ENCODE measurements at places on chromosomes 12 and 14. TPM values are rescaled to one million over a fixed set of nuclear protein-coding genes. Genes with fewer than 3 reads are reported as not detected.

The NFATC4 gene
- 35.8 TPM for polyA plus RNA-seq

The PPFIA2 gene
- polyA plus RNA-seq: not detected

The PRB3 gene
- not detected for polyA plus RNA-seq

The ASB8 gene
- polyA plus RNA-seq: 22.9 TPM

The XRCC3 gene
- polyA plus RNA-seq: 9.5 TPM

The FOXN4 gene
- not detected for polyA plus RNA-seq

The GXYLT1 gene
- 8.5 TPM for polyA plus RNA-seq

The SPIC gene
- not detected for polyA plus RNA-seq

The GARIN6 gene
- polyA plus RNA-seq: not detected

The ANO2 gene
- not detected for polyA plus RNA-seq

The FAM186B gene
- 0.10 TPM for polyA plus RNA-seq

The DBX2 gene
- not detected for polyA plus RNA-seq

The RDH5 gene
- 18.8 TPM for polyA plus RNA-seq

The RNASE3 gene
- not detected for polyA plus RNA-seq

- H3K27ac ChIP-seq: no peak overlapping the region
- no peaks in the 10 kb centered on the region for H3K27me3 ChIP-seq
- H3K4me3 ChIP-seq: no peak overlapping the region
- H3K36me3 ChIP-seq: no peaks in the 10 kb centered on the region
- DNase-seq: no peak
These were observed 78.7 kb downstream of the KIF21A start for GRCh38 chr12:39364196-39364595.

DNA sequence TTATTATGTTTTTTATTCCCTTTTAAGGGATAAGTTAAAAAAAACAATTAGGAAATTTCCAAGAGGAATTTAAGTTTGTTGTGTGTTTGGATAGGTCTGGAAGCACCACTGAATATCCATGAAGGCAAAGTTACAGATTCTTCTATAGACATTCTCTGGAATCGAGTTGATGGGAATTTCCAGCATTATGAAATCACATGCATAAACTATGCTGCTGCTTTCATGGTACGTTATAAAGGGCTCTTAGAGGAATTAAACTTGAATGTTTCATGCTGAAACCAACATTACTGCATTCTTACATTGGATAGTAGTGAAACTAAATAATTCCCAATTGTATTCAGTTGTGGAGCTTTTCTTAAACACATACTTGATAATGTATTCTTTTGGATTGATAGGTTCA lies 21.5 kb upstream of the PTPRQ start:
- H3K4me1 ChIP-seq: peaks cover 2% of the 10 kb centered on the region
- H3K4me3 ChIP-seq: no peak overlapping the region
- H3K36me3 ChIP-seq: no peaks in the 10 kb centered on the region
- no peaks in the 10 kb centered on the region for H3K27me3 ChIP-seq
- H3K27ac ChIP-seq: peak overlapping the region; percentile 21

- no peaks in the 10 kb centered on the region for H3K27me3 ChIP-seq
- peaks cover 16% of the 10 kb centered on the region for H3K4me1 ChIP-seq
- peak; percentile 70 for DNase-seq
- H3K36me3 ChIP-seq: no peaks in the 10 kb centered on the region
These were observed 27.8 kb upstream of the SLC38A2 start for GRCh38 chr12:46400406-46400805.

DNA sequence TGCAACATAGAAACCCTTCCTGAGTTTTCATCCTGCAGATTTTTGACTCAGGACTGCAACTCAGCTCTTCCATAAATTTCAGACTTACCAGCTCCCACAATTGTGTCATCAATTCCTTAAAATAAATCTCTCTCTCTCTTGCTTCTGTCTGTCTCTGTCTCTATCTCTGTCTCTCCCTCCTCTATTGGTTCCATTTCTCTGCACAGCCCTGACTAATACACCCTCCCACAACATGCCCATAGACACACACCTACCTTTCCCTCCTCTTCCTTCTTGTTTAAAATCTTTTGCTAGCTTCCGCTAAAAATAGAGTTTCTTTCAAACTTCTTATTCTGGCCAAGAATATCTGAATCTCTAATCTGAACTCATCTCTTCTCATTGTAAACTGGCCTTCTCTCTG lies 22.9 kb upstream of the PTHLH start:
- no peak for DNase-seq
- H3K27me3 ChIP-seq: no peaks in the 10 kb centered on the region
- H3K36me3 ChIP-seq: no peaks in the 10 kb centered on the region
- no peak overlapping the region for H3K4me3 ChIP-seq
- no peak overlapping the region for H3K27ac ChIP-seq

- no peak overlapping the region for H3K4me3 ChIP-seq
- DNase-seq: peak; percentile 85
- no peaks in the 10 kb centered on the region for H3K36me3 ChIP-seq
- H3K4me1 ChIP-seq: peaks cover 19% of the 10 kb centered on the region
- no peak overlapping the region for H3K27ac ChIP-seq
- no peaks in the 10 kb centered on the region for H3K27me3 ChIP-seq
These were observed 15.7 kb downstream of the ANO6 start for GRCh38 chr12:45231515-45232145.

DNA sequence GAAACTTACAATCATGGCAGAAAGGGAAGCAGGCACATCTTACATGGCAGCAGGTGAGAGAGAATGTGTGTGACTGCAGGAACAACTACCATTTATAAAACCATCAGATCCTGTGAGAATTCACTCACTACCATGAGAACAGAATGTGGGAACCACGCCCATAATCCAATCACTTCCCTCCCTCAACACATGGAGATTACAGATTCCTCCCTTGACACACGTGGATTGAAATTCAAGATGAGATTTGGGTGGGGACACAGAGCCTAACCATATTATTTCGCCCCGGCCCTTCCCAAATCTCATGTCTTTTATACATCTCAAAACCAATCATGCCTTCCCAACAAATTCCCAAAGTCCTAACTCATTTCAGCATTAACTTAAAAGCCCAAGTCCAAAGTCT lies 203.6 kb downstream of the C12orf75 start:
- no peak for DNase-seq
- H3K27me3 ChIP-seq: peaks cover 4% of the 10 kb centered on the region
- no peak overlapping the region for H3K27ac ChIP-seq

DNA sequence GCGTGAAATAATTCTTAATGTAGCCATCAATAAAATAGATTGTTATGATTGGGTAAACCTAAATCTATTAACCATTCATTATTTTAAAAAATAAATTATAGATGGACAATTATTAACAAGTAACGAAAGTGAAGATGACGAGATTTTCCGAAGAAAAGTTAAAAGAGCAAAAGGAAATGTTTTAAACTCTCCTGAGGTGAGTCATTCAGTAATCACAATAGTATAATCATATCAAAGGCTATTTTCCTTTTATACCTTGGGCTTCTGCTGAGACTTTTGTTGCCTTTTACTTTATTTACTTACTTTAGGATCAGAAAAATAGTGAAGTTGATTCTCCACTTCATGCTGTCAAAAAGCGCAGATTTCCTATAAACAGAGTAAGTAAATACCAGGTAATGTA lies 45.6 kb downstream of the FANCM start:
- H3K27me3 ChIP-seq: no peaks in the 10 kb centered on the region
- H3K36me3 ChIP-seq: no peaks in the 10 kb centered on the region
- no peak overlapping the region for H3K4me3 ChIP-seq
- no peak overlapping the region for H3K27ac ChIP-seq

GRCh38 chr12:122743895-122744525 lies 8.6 kb upstream of the DENR start:
- no peak for DNase-seq
- H3K36me3 ChIP-seq: no peaks in the 10 kb centered on the region
- H3K27ac ChIP-seq: no peak overlapping the region
- no peaks in the 10 kb centered on the region for H3K27me3 ChIP-seq
- no peak overlapping the region for H3K4me3 ChIP-seq
- no peaks in the 10 kb centered on the region for H3K4me1 ChIP-seq

DNA sequence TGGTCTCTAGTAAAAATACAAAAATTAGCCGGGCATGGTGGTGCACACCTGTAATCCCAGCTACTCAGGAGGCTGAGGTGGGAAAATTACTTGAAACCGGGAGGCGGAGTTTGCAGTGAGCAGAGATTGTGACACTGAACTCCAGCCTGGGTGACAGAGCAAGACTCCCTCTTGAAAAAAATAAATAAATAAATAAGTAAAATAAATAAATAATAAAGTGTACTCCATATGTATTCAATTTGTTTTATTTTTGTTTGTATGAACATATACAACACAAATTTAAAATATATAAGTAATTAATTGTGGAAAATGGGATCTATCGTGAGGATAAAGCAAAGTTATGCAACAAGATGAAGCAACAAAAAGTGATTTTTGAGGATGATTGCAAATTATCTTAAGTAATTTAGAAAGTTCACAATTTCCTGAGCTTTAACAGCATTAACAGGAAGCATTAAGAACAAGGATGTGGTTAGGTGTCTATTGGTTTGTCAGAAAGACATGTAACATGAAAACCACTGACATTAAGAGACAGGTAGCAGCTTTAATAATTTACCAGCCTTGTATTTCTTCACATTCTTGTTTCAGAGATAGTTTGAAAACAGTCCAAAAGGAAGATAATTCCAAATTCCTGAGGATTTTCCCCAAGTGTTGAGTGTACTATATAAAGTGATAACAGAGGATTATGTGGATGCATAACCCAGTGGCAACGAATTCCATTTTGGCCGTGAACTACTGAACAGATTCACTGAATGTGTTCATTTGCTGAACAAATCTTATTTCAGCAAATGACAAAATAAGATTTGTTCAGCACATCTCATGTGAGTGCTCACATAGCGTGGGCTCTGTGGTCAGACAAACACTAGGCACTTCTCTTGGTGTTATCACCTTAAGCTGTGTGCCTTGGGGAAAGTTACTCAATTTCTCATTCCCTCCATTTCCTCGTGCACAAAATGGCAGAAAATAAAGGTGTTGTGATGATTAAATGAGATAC lies 68.6 kb upstream of the RESF1 start:
- H3K27ac ChIP-seq: no peak overlapping the region
- H3K4me1 ChIP-seq: no peaks in the 10 kb centered on the region
- no peak overlapping the region for H3K4me3 ChIP-seq
- no peaks in the 10 kb centered on the region for H3K36me3 ChIP-seq
- peaks cover 4% of the 10 kb centered on the region for H3K27me3 ChIP-seq

DNA sequence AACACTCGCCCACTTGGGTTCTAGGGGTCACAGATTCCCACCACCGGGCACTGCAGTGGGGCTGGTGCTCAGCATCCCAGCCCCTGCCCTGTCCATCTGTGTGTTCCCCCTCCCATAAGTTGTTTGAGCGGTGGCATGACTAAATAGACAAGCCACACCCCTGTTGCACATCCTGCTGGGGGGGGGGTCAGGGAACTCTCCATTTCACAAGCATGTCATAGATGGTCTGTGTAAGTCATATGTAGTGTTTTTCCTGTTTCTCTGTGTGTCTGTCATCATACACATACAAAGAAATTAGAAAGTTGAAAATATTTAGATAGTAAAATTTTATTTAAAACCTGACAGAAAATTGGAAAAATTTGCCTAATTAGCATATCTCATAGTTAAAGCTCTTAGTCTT lies 270.2 kb downstream of the IPO8 start:
- H3K4me3 ChIP-seq: no peak overlapping the region
- DNase-seq: no peak
- no peak overlapping the region for H3K27ac ChIP-seq
- H3K4me1 ChIP-seq: no peaks in the 10 kb centered on the region
- no peaks in the 10 kb centered on the region for H3K36me3 ChIP-seq

GRCh38 chr12:19970821-19971220 lies 397.5 kb upstream of the PDE3A start:
- H3K36me3 ChIP-seq: no peaks in the 10 kb centered on the region
- H3K4me1 ChIP-seq: peaks cover 6% of the 10 kb centered on the region
- no peaks in the 10 kb centered on the region for H3K27me3 ChIP-seq
- DNase-seq: no peak
- no peak overlapping the region for H3K27ac ChIP-seq
- no peak overlapping the region for H3K4me3 ChIP-seq

DNA sequence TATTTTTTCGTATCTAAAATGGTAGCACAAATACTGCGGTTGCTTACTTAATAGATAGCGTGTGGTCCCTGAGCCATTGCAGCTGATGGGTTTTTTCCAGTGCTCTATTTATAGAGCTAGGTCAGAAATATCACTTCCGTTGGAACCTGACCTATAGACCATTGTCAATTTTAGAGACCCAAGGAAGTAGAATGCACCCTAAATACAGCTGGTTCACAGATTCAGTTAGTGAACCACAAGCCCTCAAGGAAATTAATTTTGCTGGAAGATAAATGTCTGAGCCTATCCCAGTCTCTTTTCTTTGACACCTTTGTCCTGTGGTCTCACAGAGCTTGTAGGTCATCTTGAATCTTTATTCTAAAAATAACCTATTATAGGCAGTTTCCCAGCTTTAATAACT lies 391.0 kb downstream of the ZFP36L1 start:
- peaks cover 34% of the 10 kb centered on the region for H3K4me1 ChIP-seq
- no peak for DNase-seq
- H3K4me3 ChIP-seq: no peak overlapping the region
- H3K27me3 ChIP-seq: no peaks in the 10 kb centered on the region

GRCh38 chr12:13178568-13179210 lies 17.8 kb upstream of the EMP1 start:
- H3K27me3 ChIP-seq: no peaks in the 10 kb centered on the region
- no peak for DNase-seq
- no peaks in the 10 kb centered on the region for H3K36me3 ChIP-seq
- no peak overlapping the region for H3K27ac ChIP-seq

GRCh38 chr12:27385766-27386564 lies 53.3 kb downstream of the BMAL2 start:
- no peak overlapping the region for H3K27ac ChIP-seq
- DNase-seq: no peak
- H3K36me3 ChIP-seq: no peaks in the 10 kb centered on the region
- H3K4me3 ChIP-seq: no peak overlapping the region
- peaks cover 1% of the 10 kb centered on the region for H3K4me1 ChIP-seq

DNA sequence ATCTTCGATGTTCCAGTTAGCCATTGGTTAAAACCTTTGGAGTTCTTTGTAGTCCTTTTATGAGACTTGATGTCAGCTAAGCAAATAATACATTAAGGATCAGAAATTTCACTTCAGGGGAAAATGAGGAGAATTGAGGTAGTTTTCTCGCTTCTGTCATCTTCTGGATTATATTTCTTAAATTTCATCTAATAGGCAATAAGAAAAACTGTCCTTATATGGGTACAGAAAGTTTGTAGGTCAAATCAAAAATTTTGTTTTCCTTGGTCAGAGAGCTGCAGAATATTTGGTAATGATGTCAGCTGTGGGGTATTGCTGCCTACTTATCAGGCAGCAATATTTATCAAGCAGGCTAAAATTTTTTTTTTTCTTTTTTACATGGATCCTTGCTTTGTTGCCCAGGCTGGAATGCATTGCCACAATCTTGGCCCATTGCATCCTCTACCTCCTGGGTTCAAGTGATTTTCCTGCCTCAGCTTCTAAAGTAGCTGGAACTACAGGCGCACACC lies 37.1 kb downstream of the RIMKLB start:
- no peak overlapping the region for H3K27ac ChIP-seq
- H3K36me3 ChIP-seq: peaks cover 3% of the 10 kb centered on the region
- no peak overlapping the region for H3K4me3 ChIP-seq

Measured in IMR-90 (cell line).